ENCODE measurements at places on chromosomes 4 and X.

DNA sequence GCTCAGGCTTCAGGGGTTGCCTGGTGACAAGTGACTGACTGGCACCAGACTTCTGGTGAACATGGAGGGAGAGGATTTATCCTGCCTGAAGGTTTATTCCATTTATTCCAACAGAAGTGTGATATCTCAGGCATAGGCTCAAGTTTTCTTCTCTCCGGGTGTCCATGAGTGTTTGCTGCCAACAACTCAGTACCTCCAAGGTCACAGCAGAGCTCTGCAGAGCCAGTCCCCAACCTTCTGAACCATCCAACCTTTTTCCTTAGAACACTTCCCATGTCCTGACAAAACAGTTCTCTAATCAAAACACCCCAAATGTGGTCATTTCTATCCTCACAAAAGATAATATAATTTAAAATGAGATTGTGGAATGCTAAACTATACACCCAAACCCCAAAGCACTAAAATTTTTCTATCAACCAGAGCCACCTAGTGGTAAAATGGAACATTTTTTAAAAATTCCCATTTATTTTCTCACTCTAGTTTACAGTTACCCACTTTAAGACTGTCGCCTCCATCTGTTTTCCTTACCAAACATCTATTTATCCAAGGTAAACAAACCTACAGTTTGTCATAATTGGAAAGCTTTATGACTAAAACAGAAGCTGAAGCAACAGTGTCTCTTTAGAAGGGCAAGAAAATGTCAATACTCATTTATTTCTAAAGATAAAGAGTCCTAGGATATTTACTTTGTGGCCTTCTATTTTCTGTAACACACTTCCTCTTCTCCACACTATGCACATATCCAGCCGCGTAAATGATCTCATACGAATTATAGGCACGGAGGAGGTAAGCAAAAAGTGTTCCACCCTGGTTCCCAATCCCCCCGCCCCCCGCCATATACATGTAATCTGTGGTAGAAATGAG lies 39.5 kb downstream of the TMEM154 start:
- no peak for DNase-seq

- no peak for DNase-seq
Observed at GRCh38 chrX:6026980-6027379, 201.7 kb downstream of the NLGN4X start.

GRCh38 chrX:11212741-11213140 lies 80.5 kb upstream of the AMELX start:
- DNase-seq: no peak

- DNase-seq: no peak
Observed at GRCh38 chr4:48268956-48269860, at the start of gene TEC. TEC (minus strand) TSS chr4:48269838; CDS start chr4:48228614, 41,224 bp downstream.

Measured in thoracic aorta (tissue), 2 donors.